ENCODE measurements at places on chromosomes 3 and 15.

DNA sequence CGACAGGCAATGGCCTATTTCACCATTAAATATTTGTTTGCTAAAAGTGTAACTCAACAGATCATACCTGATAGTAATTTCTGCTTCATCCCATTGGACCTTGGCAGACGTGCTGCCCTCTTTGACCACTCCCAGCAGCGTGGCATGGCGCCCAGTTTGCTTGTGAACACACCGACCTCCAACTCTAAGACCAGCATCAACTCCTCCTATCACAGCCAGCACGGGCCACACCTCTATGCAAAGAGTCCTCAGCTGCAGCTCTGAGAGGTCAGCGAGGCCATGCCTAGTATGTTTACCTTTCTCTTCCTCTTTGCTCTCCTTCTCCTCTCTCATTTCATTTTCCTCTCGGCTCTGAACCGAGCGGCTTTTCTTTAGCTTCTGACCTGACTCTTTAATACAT, 80.6 kb downstream of the FBXL22 start:
- no peak for DNase-seq

DNA sequence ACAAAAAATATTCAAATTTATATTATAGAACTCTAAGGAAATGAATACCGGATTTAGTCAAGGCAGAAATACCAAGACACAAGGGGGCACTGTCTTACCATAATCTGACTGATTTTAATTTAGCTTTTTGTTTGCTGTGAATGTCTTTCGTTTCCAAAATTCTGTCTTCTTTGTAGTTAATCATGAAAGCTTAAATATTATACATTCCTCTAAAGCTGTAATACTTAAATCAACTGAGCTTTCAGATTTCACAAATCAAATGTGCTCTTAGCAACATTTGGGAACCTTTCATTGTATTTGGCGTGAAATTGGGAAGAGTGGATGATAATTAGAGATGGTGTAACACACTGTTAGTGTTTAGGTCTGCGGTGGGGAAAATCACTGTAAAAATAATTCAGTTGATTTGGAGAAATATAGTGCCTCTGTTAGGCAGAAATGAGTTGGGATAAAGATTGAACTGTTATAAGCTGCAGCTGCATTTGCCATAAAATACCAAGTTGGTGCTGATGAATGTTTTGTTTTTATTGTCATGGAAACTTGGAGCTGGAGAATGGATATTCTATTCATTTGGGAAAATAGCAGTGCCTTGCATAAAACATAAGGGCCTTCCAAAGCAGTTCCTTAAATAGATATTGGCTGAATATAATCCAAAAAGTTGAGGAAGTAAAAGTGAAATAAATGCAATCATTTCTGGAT, 228.2 kb downstream of the TCF12 start:
- DNase-seq = no peak

DNA sequence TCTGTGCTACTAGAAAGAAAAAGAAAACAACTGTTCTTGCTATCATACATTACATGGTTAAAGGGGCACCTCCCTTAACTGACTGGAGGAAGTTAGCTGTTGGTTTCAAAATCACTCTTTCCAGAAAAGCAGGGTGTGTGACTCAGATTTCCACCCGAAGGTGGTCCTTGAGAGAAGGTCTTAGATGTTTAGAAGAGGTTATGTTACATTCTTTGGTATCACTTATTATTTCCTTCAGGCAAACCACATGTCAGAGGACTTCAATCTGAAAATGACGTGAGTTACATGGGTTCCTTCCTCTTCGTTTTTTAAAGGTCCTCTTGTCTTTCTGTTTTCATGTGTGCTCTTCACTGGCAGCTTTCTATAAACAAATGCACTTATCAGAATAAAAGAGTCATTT, 307.9 kb upstream of the CBLB start:
- peak; percentile 48 for DNase-seq

- DNase-seq = no peak
Observed at GRCh38 chr3:132088291-132088690, 53.5 kb upstream of the CPNE4 start.

DNA sequence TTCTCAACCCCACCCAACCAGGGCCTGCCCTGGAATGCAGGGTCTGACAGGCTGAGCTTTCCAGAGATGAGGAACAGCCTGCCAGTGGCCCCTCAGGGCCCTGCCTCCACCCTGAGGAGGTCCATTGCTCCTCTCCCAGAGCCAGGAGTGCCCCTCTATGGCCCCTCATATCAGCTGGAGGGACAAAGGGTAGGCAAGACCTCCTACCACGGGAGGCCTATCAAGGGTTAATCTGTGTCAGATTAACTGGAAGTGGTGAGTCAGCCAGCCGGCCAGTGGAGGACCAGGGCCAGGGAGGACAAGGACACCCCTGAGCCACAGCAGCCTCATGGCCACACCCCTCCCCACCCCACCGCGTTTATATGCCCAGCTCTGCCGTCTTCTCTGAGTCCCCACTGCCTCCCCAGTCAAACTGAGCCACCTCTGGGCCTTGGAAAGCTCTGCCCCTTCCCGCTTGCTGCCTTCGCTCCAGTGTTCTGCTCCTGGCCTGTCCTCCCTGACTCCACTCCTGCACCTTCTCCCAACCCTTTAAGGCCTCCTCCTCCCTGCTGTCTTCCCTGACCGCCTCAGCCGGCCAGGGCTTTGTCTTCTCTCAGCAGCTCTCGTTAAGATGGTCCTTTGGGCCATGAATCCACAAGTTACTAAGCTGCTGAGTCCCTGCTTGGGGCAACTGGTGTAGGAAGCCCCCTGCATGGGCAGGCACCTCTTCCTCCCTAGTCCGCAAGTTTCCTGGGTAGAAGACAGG, 6.5 kb downstream of the CCDC33 start:
- no peak for DNase-seq

DNA sequence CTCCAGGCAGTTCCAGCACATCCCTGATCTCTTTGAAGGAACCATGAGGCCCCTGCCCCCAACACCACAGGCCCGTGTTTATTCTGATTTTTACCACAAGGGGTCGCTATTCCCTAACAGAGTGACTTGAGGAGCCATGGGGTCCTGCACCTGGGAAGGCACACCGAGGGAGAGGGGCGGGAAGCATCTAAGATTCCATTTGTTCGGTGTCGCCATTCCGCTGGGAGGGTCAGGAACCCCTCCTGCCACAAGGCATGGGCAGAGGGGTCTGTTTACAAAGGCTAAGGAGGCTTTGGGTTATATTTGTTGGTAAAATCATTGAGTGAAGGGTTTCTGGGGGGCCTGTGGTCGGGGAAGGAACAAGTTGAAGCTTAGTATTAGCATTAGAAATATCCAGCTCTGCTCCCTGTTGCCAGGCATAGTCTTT, 77.1 kb downstream of the WDR76 start:
- peak; percentile 5 for DNase-seq

- no peak for DNase-seq
Observed at GRCh38 chr3:182214416-182214815, 502.7 kb downstream of the SOX2 start.

GRCh38 chr15:39501366-39502081, 79.4 kb upstream of the THBS1 start:
- no peak for DNase-seq

DNA sequence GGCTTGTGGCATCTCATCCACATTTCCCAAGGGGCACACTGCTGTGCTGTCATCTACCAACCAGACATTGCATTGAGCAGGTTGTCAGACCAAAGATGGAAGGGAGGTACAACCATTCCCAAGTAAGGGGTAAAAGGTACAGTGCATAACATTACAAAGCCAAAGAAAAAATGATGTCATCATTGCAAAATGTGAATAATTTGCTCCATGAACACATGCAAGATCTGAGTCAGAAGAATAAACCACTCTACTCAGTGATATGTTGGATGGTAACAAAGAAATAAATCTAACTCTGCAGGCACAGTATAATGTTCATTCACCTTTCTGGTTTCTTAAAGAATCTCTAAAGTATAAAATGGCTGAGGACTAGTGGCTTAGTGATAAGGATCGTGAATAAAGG, 202.7 kb downstream of the MAGI1 start:
- DNase-seq = no peak

DNA sequence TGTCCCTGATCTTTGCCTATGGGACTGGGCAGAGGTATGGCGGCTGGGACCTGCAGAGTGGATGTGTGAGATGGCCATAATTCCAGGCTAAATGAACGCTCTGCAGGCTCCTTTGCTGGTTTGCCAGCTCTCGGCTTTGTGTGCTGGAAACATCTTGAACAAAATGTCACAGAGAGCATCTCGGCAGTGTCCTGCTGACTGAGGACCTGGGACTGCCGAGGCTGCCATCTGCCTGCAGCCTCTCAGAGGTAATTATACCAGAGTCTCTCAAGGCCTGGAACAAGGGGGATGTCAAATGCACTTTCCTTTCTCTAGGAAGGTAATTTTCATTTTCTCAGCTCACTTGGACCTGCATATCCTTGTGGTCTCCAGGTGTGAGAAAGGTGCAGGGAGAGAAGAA, 354.2 kb downstream of the PDCD6IP start:
- DNase-seq = no peak

- no peak for DNase-seq
Observed at GRCh38 chr3:144127014-144127413, 155.4 kb downstream of the DIPK2A start.

DNA sequence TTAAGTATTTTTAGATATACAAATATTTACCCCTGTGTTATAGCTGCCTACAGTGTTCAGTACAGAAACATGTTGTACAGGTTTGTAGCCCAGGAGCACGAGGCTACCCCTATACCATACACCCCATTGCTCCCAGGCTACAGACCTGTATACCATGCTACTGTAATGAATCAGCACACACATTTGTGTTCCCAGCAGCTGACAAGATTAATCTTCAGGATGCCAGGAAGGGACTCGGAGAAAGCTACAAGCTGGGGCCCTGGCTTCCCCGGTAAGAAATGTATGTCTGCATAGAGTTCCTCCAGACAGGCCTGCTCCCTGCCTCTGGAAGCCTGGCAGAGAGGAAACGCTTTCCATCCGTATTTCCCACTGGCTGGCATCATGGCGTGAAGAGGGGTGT, 136.5 kb downstream of the XXYLT1 start:
- no peak for DNase-seq

DNA sequence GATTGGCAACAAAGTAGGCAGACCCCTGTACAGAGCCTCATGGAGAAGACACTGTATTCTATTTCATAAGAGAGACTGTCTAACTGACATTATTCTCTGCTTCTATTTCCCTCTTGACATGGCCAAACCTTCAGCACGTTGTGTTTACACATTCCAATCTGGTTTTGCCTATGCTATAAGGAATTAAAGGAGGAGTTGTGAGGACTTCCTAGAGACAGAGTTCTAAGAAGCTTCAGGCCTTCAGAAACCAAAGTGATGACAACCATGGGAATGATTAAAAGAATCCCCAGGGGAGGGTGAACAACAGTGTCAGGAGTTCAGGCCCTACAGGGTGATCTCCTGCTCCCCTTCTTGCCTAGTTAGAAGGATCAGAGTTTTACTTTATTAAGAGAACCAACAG, 44.9 kb upstream of the CAPN7 start:
- DNase-seq = no peak

DNA sequence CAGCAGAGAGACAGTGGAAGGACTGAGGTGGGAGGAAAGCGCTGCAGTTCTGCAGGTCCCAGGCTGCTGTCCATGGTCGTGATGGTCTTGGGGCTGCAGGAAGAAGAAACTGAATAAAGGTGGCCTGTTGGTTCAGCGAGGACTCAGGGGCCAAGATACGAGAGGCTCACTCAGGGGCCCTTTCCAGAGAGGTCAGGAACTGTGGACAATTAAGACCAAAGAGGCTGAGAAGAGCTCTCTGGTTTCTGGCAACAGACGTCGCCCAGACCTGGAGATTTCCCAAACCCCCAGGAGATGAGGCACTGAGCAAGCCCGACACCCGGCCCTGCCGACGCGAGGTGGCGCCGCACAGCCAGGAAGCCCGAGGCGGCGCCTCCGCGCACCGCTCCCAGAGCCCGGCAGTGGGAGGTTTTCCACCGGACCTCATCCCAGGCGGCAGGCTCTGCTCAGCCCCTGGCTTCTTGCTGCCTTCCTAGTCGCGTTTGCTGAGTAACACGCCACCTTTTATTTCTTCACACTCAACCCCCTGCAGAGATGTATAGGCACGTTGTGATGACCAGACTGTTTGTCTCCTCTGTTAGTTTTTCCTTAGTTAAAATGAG, 56.4 kb upstream of the ARRDC4 start:
- peak; percentile 9 for DNase-seq

DNA sequence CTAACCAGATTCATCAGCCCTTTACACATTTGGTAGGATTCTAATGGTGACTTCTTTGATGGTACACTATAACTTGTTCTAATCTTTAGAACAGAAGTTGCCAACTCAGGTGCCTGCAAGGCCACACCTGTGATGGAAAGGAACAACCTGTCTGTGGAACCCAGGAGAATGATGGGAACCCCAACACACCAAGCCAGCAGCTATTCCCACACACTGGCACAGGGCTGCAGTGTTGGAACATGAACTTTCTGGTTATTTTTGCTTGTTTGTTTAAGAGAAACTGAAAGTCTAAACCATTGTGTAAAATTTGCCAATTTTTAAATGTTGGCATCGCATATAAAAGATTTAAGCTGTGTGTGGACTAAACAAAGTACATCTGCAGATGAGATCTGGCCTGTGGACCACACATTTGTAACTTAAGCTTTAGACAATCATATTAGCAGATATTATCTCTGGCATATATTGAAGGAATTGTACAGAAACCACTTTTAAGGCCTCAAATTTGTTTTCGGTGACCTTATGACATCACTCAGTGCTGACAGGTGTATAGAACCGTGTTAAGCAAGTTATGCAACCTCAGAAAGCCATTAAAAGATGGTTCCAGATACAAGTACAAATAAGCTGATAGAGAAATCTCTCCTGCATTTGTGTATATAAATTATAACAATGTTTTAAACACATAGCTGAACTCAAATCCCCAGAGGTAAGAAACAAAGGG, 242.9 kb downstream of the SLC9A9 start:
- no peak for DNase-seq

DNA sequence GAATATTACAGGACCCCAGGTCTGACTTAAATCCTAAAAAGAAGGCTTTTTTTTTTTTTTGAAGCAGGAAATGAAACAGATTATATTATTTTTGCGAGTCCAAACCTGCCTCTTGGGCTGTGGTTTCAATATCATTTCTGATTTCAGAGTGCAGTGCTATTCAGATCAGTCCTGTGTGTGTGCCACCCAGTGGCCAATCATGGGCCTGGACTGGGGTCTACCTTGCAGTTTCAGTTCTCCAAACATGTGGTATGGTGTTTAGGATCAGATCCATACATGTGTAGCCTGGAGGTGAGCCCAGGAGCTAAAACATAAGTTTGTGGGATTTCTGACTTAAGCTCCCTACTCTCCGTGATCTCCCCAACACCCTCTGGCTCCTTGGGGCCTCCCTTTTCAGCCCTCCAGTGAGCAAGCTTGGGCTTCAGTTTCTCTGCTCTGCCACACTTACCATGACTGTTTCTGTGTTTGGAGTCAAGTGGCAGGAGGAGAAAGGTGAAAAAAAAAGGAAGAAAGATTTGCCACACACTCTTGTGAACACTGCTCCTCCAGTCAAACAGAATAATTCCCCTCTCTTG, 12.1 kb upstream of the THSD4 start:
- no peak for DNase-seq

DNA sequence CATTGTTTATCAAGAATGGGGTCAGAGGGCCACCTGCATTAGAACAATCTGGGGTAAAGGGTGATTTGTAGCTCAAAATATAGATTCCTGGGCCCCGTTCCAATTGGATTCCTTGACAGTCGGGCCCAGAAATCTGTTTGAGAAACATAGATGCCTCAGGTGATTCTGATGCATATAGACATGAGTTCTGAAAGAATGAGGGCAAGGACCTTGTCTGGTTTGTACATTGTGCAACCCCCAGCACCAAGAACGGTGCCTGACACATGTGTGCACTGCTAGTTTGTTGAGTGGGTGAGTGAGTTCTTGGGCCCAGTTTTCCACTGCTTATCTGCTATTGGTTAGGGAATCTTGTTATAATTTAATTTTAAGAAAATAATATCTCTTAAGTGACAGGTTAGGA, 16.6 kb downstream of the CRYBG3 start:
- DNase-seq = no peak
